ENCODE measurements at places on chromosomes 6 and 20.

- no peak for DNase-seq
Observed at GRCh38 chr20:43034981-43035724, 154.6 kb downstream of the PTPRT start.

GRCh38 chr6:52557389-52558265 lies 19.2 kb downstream of the TRAM2 start:
- DNase-seq: no peak

- peak; percentile 20 for DNase-seq
Observed at GRCh38 chr6:75283907-75284631, 523 bp downstream of the TMEM30A start.

DNA sequence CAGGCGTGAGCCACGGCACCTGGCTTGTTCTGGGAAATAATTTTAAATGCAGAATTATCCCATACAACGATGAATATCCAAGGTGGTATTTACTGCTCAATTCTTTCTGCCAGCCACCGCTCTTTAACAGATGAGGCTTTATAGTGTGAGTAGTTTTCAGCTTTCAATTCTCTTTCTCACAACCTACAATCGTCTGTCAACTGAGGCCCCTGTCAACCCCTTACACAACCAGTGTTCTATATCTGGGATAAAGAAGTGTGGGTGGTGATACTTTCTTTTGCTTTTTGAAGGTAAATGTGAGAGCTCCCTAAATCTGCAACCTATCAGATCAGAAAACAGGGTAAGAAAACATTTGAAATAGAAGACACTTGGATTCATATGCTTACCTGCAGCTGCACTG lies 22.5 kb downstream of the STAU1 start:
- no peak for DNase-seq

- DNase-seq: no peak
Observed at GRCh38 chr6:89359561-89359960, 7.0 kb upstream of the UBE2J1 start.

DNA sequence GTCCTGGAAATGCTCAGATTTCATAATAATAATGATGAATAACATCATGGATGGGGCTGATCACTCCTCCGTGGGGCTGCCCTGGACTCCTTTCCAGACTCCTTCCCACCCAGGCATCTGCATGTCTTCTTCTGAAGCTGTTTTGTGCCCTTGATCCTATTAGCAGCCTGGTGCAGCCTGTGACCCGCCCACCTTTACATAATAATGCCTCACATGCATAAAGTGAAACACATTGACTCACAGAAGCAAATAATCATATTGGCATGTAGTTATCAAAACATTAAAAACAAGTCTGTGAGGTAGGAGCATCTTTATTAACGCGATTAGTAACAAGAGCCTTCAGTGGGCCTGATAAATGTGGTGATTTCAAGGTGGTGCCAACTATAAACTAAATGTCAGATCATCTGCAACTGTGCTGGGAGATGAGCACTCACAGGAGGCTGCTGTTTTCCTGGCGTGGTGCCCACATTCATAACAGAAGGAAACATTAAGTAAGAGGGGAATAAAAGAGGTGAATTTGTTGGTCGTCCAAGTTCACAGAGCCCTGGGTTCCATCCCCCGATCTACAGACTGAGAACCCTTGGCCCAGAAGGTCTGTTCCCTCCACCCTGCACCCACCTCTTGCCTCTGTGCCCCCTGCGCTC lies 344.7 kb downstream of the CDH4 start:
- DNase-seq: no peak

DNA sequence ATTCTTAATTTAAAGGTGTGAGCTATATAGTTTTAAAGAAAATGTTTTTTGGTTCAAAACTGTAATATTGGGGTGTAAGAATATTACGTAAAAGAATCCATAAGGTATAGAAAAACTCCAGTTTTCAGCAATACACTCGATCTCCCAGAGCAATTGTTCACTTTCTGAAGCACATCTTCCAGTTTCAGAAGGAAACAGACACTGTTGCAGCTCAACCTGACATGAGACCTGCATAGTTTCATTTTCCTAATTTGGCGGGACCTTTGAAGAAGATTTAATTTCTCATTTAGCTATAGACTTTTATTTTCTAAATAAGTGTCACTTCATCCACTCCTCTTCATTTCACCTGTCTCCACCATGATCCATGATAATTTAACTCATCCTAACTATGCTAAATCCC lies 281.5 kb downstream of the HTR1B start:
- DNase-seq: no peak

GRCh38 chr20:56171087-56172012 lies 77.2 kb upstream of the MC3R start:
- DNase-seq: peak; percentile 41

GRCh38 chr6:126667071-126667470 lies 327.2 kb downstream of the CENPW start:
- no peak for DNase-seq

DNA sequence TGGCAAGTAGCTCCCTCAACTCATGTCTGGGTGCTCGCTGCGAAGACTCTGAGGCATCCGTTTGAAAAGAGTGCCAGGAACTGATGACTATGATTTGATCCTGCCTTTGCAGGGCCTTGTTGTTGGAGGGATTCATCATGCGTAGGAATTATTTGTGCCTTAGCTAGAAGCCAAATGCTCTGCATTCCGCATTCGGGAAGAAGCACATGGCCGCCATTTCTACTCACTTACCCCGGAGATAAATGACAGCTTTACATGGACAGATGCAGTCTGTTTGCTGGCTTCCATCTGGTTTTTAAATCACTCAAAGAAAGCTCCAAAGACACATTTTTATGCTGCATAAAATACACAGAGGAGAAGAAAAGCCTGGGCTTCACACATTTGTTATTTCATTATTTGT lies 363.3 kb upstream of the CDH4 start:
- DNase-seq: no peak

- peak; percentile 60 for DNase-seq
Observed at GRCh38 chr20:41524980-41525613, 93.1 kb downstream of the CHD6 start.

DNA sequence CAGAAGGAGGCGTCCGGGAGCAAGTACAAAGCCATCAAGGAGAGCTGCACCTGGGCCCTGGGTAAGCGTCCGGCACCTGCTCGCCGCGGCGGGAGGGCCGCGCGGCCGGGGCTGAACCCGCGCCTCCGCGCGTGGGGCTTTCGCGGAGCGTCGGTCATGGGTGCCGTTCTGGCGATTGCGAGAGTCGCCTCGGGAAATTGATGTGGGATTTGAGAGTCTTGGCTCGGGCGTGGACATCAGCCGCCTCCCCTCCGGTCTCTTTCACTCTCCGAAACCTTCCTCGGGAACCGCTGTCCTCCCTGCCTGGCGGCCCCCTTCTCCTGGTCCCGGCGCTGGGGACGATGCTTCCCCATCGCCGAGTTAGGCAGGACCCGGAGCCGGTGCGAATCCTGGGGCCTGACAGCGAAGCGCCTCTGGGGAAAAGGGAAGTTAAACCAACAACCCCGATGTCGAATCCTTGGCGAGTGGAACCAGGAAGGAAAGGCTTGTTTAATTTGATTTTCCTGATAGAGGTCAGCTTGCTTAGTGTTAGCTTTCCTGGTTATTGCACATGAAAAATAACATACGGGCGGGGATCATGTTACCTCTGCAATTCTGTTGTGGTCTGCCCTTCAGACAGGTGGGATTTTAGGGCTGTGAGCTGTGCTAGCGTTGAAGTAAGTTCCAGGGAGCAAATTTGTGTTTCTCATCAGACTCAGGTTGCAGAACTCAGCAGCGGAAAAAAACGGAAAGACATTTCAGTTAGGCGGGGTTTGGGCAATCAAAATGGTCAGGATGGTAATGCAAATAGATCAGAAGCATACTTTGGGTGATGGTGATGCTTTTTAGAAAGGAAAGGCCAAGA lies 594 bp downstream of the ARFGEF3 start:
- DNase-seq: no peak

- DNase-seq: no peak
Observed at GRCh38 chr20:59688999-59689398, 84.7 kb downstream of the PHACTR3 start.

GRCh38 chr6:144158133-144158532 lies 7.8 kb downstream of the STX11 start:
- DNase-seq: peak; percentile 41

- DNase-seq: no peak
Observed at GRCh38 chr6:156273065-156273711, 504.0 kb upstream of the ARID1B start.

DNA sequence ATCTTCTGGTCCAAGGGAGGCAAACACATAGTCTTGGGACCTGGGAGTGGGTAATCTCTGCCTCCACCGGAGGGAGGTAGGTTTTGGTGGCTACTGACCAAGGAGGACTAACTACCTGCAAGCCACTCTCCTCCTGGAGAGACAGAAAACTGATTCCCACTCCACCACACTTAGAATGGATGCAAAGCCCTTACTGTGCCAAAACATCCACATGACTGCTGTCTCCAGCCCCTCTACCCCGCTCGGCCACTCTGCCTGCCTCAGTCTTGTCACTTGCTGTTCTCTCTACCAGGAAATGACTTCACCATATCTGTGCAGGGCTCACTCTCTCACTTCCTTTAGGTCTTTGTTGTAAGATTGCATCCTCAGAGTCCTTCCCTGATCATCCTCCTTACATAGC lies 129.5 kb upstream of the ARG1 start:
- no peak for DNase-seq

DNA sequence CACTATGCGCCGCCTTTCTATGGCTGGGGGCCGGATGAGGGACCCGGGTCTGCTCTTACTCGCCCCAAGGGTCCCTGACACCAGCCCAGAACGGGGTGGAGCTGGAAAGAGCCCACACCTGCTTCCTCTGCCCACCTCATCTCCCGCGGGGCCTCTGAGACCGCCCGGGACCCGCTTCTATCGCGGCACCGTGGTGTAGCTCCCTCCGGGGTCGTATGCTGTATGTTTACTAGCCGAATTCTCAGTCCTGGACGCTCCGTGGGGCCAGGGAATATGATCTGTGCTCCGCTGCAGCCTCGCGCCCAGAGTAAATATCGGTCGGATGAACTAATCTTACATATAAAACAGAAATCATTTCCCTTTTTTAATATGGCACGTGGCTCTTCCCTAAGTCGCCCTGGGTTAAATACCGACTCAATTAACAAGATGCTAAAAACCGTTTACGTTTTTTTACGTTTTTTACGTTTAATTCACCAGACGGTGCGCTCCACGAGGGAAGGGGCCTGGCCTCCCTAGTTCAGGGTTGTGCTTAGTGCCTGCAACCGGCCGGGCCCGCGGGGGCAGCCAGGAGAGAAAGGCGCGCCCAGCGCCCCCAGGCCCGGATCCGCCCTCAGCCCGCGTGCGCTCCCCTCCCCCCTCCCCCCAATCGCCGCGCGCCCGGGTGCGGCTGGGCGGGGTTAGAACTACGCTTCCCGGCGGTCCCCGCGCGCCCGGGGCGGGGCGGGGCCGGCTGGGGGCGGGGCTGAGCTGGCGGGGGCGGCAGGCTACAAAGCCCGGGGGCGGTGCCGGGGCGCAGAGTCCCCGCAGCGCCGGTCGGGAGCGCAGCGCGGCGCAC lies at the start of gene RBM38:
Gene RBM38 (plus strand): TSS at position 793 of the 835 bp plus-strand sequence. CDS start 186 bp downstream, outside the sequence.
- DNase-seq: peak; percentile 94

DNA sequence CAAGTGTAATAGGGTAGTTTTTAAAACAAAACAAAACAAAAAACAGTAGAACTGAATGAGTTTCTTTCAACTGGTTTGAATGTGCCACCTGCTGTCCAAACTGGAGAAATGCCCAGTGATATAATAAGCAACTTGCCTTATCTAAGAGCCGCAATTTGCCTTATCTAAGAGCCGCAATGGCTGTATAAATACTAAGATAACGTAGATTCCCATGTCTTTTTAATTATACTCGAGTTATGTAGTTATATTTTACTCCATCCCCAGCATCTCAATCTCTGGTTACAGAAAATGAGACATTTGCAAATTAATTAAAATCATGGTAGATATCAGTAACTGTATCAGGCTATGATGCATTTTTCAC lies 67.2 kb downstream of the RPP40 start:
- peak; percentile 37 for DNase-seq

DNA sequence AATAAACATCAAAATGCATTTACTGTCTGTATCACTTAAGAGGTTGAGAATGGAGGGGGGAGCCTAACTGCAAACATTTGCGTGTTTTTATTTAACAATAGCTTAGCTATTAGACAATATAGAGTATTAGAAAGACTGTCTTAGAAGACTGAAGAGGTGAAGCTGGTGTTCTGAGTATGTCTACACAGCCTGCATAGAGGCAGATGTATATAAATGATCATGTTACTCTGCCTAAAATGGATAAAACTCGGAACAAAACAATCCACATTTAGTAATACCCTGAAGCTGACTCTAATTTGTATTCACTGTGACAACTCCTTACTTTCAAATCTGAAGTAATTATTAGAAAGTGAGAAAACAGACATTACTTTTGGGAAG lies 181.9 kb downstream of the GMPR start:
- no peak for DNase-seq

- no peak for DNase-seq
Observed at GRCh38 chr6:73088138-73088813, 137.0 kb downstream of the KHDC1L start.

- DNase-seq: no peak
Observed at GRCh38 chr20:46010491-46011391, 2.0 kb downstream of the MMP9 start.

GRCh38 chr6:10564975-10565673 lies 44.0 kb downstream of the GCNT2 start:
- DNase-seq: no peak

DNA sequence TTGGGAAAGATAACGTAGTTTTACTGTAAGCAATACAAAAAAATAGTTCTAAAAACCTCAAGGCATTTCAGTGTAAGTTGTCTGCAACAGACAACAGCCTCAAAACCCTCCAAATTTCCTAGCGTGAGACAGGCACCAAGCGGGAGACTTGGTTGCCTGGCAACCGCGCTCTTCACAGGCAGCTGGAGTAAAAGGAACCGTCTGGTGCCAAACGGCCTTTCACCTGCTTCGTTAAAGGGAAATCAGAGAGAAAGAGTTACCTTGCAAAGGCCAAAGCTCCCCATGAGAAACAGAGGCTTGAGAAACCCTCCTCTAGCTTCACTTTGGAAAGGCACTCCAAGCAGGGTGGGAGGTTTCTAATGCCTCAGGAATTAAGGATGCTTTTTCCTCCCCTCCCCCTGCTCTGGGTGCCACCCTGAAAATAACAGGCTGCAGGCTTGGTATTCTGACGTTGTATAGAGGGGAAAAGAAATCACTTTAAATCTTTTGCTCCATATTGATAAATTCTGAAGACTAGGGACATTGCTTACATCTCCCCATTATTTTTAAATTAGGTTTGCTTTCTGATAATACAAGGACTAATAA lies 129.7 kb upstream of the UFL1 start:
- no peak for DNase-seq

- no peak for DNase-seq
Observed at GRCh38 chr6:75353644-75354043, 69.1 kb upstream of the TMEM30A start.

DNA sequence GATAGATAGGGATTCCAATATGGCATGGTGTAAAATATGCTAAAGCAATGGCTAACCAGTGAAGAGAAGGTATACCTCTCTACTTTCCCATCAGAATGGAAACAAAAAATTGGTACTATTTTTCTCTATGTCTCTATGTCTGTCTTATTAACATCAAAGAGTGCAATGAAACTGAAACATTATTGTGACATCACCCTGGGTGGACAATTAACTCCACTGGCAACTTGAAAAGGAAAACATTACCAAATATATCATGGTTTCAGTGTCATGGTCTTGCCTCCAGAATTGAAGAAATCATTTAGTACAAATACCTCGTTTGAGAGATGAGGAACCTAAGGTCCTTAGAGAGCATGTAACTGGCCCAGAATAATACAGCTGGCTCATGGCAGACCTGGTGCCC lies 1132.5 kb upstream of the MAP3K7 start:
- DNase-seq: no peak

GRCh38 chr6:107532706-107533105 lies 42.8 kb downstream of the SOBP start:
- no peak for DNase-seq

Measured in RWPE1 (cell line).